ENCODE measurements at places on chromosomes 5 and 9. TPM values are rescaled to one million over a fixed set of nuclear protein-coding genes. Genes with fewer than 3 reads are reported as not detected.

CRHBP gene
- total RNA-seq, result under 0.01 TPM

CNTNAP3 gene
- total RNA-seq, result 1.4 TPM

LRRC70 gene
- 1.4 TPM for total RNA-seq

LCN6 gene
- total RNA-seq, result not detected

- peak; percentile 30 for DNase-seq
Measured at GRCh38 chr5:135821802-135822201, 12.7 kb upstream of the SLC25A48 start.

DNA sequence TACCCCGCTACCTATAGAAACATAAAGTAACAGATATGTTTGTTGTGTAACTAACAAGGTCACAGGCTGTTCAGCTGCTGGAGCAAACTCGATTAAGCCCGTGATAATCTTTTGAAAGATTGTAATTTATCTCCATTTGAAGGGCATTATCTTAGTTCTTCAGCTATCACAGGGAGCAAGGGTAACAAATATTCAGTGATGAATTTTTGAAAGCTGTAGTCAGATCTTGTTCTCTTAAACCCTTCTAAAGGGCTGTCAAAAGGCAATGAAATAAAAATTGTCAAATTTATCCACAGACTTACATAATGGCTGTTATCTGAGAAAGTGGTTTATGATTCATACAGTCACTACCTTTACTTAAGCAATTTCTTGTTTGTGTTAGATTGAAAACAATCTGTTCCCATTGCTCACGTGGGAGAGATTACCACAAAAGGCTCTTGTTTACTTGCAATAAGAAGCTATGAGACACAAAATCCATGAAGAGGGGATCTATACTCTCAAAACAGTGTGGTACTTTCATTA lies 78.3 kb upstream of the ZNF608 start:
- no peak for DNase-seq

DNA sequence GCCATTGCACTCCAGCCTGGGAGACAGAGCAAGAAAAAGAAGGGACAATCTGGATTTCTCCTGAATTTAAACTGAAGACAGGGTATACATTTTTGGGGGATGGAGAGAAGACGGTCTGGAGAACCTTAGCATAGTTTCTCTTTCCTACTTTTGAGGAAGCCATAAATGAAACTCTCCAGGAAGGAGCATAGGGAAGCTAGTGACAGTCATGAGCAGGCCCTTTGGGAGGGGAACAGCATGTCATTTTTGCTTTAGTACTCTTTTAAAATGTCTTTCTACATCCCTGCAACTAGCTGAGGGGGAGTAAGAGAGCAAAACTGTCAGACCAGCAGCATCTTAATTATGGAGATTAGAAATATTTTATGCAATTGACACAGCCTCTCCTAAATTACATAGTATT lies 8.2 kb upstream of the SLC44A1 start:
- DNase-seq, result no peak

DNA sequence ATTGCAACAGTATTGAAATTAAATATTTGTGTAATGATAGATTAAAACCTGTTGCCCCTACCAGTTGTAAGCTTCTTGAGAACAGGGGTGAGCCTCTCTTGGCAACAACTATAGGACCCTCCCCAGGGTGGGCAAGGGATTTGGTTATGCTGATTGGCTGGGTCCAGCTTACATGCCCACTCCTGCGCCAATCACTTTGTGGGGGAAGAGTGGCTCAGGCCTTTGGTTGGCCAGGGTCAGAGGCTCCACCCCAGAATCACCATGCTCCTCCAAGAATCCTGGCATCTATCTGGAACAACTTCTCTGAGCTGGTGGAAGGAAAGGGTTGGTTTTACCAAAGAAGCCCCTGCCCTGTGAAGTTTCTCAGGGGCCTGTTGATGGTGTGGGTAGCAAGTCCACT lies 8.6 kb upstream of the PITX1 start:
- no peak for DNase-seq

GRCh38 chr5:34998058-34998789 lies 49.5 kb downstream of the AGXT2 start:
- DNase-seq, result no peak

GRCh38 chr5:33755231-33755630 lies 136.6 kb downstream of the ADAMTS12 start:
- peak; percentile 71 for DNase-seq
